ENCODE measurements at places on chromosomes 3 and 15. TPM values are rescaled to one million over a fixed set of nuclear protein-coding genes. Genes with fewer than 3 reads are reported as not detected.

GRCh38 chr3:102248981-102249705, 185.7 kb upstream of the ZPLD1 start:
- no peak for DNase-seq

DNA sequence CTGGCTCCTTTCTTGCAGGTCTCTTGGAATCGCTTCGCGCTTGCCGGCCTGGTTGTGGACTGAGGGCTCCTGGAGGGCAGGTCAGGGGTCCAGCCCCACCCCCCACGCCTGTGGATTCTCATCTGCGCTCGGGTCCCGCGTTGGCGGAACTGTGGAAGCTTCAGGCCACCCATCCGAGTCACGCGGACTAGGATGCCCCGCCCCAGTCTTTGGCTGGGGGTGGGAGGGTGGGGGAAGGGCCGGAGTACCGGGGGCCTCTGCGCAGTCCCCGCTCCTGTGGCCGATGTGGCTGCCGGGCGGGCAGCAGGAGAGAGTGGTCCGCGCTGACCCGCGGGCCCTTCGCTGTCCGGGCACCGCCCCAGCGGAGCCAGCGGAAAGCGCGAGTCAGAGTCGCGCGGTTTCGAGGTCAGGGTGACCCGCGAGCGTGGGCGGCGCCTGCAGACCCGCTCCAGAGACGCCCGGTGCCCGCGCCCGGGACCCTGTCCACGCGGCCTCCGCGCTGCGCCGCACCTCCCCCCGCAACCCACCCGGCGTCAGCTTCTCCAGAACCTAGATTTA, 114.2 kb downstream of the KLF13 start:
- DNase-seq: peak; percentile 81

GRCh38 chr3:72279068-72279604, 494.2 kb upstream of the PROK2 start:
- DNase-seq: no peak

DNA sequence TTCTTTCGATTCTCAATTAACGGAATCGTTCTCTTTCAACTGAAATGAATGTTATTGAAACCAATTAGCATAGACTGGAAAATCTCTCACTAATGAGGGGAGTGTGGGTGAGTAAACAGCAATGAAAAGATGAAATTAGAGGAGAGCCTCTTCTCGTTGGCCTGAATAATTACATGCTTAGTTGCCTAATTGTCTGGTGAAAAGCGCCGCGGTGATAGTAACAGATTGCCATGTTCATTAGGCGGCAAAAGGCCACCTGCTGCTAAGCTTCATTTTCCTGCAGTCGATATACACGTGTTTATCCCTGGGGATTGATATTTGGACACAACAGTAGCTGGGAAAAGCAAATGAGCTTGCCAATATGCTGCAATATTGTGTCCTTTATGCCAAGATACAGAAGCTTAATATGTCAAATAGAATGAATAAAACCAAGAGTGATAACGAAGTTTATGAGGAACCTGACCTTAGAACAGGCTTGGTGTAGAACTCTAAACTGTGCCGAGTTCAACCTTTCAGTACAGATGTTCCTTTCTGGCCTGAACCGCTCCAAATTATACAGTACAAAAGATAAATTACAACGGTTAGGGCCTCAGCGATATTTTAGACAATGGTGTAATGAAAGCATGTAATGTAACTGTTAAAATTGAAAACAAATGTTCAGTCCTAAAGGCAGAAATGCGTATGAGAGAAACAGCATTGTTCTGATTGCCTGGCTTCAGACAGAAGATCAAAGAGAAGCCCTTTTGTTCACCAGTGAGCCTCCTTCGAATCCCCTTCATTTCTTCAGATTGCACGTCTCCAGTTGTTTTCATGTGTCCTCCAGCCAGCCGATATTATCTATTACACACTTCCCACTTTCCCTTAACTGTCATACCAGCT, 185.2 kb downstream of the SHOX2 start:
- DNase-seq: no peak

GRCh38 chr3:113454057-113454456, 12.8 kb upstream of the CFAP44 start:
- no peak for DNase-seq

- DNase-seq: no peak
Measured at GRCh38 chr3:86937306-86937791, 53.6 kb downstream of the VGLL3 start.

GRCh38 chr3:9075762-9076161, 112.5 kb upstream of the RAD18 start:
- no peak for DNase-seq

DNA sequence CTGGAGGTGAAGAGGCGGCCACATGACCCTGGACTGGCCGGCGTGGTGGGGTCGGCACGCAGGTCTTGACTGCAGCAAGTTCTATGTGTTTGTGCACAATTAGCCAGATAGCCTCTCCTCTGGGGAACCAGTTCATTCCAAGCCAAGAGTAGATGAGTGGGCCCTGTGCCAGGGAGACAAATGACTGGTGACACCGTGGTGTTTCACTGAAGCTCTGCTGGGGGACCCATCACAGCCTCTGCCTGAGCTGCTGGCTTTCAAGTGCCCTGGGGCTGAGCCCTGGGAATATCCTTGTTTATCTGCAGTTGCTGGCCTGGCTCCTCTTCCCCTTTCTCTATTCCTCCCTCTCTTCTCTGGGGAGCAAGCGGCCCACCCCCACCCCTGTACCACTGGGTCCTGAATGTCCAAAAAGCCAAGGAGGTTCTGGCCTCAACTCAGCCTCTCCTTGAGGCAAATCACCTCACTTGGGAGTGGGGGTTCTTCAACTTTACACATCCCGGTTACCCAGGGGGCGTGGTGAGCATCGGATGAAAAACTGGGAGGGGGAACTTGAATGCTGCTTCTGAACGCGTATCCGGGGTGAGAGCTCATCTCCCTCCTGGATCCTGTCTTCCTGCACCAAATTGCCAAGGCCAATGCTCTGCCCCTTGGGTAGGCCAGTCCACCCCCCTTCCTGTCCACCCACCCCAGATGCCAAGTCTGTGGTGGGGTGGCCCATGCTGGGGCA, 199.6 kb upstream of the LYSMD4 start:
- DNase-seq: peak; percentile 54

DNA sequence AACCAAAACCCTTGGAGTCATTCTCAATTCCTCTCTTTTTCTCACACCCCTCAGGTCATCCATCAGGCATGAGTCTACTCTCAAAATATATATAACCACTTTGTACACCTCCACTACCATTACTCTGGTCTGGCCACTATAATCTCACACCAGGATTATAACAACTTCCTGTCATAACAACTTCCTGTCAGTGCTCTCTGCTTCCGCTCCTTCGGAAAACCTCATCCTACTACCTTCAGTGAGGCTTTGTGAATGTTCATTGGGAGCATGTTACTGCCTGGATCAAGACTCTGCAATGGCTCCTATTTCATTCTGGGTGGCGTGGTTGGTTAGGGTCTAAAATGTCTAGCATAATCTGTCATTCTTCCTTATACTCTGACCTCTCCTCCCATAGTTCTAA, 447.4 kb downstream of the MAGI1 start:
- DNase-seq: no peak

The FANCD2OS gene
- not detected for total RNA-seq

The LRRC31 gene
- total RNA-seq: not detected

The LRRIQ4 gene
- total RNA-seq: not detected

The LYZL4 gene
- total RNA-seq: not detected

The TGM5 gene
- not detected for total RNA-seq

The MAPKBP1 gene
- 17.0 TPM for total RNA-seq

The ROPN1 gene
- total RNA-seq: not detected
